Dermis microvascular lymphatic vessel endothelial cell (primary cell): ENCODE measurements at places on chromosomes 2 and 18.

- DNase-seq, result no peak
These were observed 31.6 kb downstream of the CYBRD1 start for GRCh38 chr2:171553858-171554257.

GRCh38 chr2:171939058-171939742 is 16.9 kb downstream of the HAT1 start:
- no peak for DNase-seq

DNA sequence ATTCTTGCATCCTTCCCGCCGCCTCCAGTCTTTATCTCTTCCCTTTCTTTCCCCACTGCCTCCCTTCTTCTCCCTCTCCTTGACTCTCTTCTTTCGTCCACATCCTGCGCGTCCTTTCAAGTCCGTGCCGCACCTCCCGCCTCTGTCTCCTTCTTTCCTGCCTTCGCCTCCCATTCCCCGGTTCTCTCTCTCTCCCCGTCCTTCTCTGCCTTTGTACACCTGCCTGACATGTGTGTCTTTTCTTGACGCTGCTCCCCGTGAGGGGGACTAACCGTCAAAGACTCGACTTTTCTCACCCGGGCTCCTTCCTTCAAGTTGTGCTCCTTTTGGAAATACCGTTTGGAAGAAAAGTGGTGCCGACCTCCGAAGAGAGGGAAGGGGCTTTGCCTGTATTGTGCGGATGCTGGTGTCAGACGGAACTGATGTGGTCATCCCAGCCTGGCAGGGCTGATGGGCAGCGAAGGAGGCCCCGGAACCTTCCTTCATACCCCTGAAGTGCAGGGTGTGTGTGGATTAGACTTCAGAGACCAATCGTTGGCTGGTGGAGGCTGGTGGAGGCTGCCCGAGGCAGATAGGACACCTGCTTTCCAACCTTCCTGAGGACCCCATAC is 879 bp downstream of the TMEM178A start:
- no peak for DNase-seq

DNA sequence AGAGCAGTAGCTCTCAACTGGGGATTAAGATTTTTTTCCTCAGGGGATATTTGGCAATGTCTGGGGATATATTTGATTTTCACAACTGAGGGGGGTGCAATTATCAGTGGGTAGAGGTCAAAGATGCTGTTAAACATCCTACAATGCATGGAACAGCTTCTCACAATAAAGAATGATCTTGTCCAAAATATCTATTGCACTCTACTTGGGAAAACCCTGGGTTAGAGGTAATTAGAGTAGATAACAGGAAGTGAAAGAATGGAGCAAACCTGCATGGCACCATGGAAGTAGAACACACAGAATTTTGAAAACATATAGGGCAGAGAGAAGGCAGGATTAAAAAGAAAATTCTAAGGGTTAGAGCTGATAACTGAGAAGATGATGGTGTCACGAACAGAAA is 26.4 kb upstream of the PPM1B start:
- DNase-seq, result no peak
